ENCODE measurements at places on chromosomes 2 and 18.

GRCh38 chr2:100142393-100142792, at the start of gene AFF3:
Gene AFF3 (minus strand): TSS chr2:100142590. CDS start chr2:100104454, 38,136 bp downstream.
- no peak for DNase-seq

GRCh38 chr2:196176142-196176738, 4.9 kb upstream of the STK17B start:
- no peak for DNase-seq

DNA sequence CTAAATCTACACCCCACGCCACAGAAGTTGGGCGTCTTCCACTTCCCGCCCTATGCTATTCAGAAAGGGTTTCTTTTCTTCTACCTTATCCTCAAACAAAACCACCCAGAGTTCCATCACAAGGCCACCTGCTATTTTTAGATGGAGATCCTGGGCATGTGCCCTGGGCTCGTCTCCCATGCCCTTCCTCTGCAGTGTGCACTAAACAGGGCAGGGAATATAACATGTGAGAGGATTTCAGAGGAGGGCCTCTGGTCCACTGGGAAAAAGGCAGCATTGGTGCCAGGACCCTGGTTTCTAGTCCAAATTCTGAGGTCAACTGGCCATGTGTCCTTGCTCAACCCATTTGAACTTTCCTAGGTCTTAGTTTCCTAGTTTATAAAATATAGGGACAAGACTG, 320.0 kb downstream of the NCKAP5 start:
- DNase-seq = no peak

- DNase-seq = no peak
These were observed 119.9 kb downstream of the COPS8 start for GRCh38 chr2:237205561-237205971.

- DNase-seq = no peak
These were observed 196.1 kb downstream of the ANAPC1 start for GRCh38 chr2:111687911-111688310.

DNA sequence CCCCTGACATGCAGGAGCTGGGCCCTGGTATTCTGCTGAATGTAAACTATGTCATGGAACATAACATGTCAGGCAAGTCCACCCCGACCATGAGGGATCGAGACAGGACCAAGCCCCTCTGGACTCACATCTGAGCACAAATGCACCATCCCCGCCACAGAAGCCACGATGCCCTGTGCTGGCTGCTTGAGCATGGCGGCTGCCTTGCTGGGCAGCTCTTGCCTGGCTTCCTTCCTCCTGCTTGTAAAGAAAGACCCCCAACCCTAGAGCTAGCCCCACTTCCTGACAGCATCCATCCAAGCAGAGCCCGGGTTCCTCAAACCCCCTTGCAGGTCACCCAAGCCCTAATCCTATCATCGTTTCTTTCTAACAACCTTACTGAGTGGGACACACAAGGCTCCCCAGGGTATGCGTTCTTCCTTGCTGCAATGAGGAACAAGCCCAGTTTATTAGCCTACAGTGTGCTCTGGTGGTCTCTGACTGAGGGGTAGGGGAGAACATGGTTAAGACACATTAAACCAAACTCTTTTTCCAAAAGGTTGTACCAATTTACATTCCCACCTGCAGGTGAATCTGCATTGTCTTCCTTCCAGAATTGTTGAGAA, 26.6 kb downstream of the PTPN18 start:
- DNase-seq = no peak

- DNase-seq = no peak
These were observed 197.8 kb upstream of the MEIS1 start for GRCh38 chr2:66236816-66237802.

GRCh38 chr18:68548904-68549870, 165.7 kb downstream of the TMX3 start:
- DNase-seq = no peak

DNA sequence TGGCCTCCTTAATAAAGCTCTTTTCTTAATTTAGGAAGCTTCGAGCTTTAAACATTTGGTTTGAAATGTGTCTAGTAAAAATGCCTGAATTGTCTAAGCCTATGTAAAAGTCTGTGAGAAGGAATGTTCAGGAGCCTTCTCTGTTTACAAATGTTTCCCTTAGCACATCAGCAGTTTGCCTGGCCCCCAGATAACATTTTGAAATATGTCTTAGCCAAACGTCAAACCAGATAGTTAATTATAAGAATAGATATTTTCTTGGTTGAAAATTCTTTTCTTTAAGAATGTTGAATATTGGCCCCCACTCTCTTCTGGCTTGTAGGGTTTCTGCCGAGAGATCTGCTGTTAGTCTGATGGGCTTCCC, 498.6 kb downstream of the CCDC85A start:
- no peak for DNase-seq

DNA sequence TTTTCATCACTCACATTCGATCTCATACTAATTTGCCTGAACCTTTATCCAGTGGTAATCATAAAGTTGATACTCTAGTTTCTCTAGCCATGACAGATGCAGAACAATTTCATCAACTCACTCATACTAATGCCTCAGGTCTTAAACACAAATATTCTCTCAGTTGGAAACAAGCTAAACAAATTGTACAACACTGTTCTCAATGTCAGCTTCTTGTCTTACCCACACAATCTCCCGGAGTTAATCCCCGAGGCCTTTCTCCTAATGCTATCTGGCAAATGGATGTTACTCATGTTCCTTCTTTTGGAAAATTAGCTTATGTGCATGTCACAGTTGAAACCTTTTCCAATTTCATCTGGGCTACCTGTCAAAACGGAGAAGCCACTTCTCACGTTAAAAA, 11.5 kb upstream of the CNOT11 start:
- no peak for DNase-seq

DNA sequence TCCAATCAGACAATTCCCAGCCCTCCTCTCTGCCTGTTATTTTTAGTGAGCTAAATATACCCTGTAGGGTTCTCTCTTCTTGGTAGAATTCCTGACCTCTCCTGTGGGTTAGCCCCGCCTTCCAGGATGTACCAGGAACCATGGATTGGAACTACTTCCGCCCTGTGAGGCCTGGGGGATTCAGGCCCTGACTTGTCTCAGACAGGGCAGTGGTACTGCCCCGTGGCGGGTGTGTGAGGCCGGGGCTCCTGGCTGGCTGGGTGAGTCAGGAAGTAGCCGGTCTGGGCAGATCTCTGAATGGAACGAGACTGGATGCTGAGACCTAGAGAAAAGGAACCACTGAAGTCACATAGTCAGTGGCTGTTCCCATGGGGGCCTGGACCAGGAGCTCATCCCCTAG, 50.5 kb downstream of the DYSF start:
- no peak for DNase-seq

GRCh38 chr2:101330253-101330933, 21.9 kb upstream of the RNF149 start:
- no peak for DNase-seq

GRCh38 chr2:36404318-36404717, 48.7 kb downstream of the CRIM1 start:
- peak; percentile 74 for DNase-seq

- no peak for DNase-seq
These were observed 49.7 kb downstream of the TNS1 start for GRCh38 chr2:217953011-217953481.

- no peak for DNase-seq
These were observed 94.1 kb downstream of the HS1BP3 start for GRCh38 chr2:20556756-20557155.

- no peak for DNase-seq
These were observed 122.7 kb downstream of the CAPN13 start for GRCh38 chr2:30684516-30684915.

- no peak for DNase-seq
These were observed 102.0 kb downstream of the DCDC2C start for GRCh38 chr2:3805201-3805939.

DNA sequence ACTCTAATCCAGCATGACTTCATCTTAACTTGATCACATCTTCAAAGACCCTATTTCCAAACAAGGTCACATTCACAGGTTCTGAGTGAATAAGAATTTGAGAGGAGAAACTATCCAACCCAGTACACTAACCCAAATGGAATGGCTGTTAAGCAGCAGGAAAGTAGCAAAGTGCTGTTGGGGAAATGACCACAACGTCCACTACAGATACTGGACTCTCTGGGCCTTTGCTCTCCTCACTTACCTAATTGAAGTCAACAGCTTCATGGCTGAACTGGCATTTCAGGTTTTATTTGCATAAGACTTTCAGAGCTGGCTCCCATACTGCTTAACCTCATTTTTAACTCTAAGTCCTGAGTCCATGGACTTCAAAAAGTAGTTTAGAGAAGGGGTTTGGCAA, 38.0 kb upstream of the ACVR2A start:
- DNase-seq = no peak

- DNase-seq = no peak
These were observed 55.4 kb downstream of the NGEF start for GRCh38 chr2:232957657-232958090.

DNA sequence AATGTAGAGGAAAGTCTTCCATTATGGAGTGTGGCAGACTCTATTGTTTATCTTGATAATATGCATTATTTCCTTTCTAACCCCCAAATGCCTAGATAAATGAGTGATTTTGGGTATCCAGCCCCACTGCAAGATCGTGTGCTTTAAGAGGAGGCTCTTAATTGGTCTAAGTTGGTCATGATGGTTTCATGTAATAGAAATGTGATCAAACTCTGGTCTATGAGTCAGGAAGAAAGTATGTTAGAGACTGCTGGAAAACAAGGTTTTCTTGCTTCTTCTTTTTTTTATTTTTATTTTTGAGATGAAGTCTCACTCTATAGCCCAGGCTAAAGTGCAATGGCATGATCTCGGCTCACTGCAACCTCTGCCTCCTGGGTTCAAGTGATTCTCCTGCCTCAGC, 344.5 kb upstream of the TNP1 start:
- peak; percentile 15 for DNase-seq

DNA sequence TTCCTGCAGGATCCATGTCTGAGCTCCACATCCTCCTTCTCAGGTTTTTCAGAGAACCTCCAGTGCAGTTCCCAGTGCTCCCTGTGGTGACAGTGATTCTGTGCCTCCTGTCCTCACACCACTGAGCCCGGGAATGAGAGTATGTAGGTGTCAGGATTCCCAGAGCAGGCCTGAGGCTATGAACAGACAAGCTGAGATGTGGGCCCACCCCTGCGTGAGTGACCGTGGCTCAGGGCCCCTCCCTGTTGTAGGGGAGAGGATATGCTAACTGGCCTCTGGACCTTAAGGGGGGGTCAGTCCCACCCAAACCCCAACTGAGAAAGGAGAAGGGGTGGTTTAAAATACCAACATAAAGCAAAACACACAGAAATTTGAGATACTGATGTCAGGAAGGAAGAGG, 104.8 kb upstream of the RAB12 start:
- no peak for DNase-seq

DNA sequence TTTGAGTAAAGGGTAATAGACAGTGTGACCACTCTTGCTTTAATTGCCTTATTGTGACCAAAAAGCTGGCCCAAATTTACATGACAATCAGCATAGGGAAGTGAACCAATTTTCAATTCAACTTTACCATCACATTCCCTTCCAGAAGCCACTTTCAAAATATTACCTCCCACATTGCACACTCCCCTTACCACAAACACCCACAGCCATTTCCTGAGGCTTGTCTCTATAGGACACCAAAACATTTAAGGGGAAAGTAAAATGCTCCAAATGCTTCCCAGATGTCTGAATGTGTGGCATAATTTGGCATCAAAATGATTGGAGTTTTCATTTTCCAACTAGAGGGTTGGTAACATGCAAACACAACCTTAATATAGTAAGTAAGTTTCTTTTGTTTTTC, 616.1 kb downstream of the SLC4A3 start:
- DNase-seq = no peak

DNA sequence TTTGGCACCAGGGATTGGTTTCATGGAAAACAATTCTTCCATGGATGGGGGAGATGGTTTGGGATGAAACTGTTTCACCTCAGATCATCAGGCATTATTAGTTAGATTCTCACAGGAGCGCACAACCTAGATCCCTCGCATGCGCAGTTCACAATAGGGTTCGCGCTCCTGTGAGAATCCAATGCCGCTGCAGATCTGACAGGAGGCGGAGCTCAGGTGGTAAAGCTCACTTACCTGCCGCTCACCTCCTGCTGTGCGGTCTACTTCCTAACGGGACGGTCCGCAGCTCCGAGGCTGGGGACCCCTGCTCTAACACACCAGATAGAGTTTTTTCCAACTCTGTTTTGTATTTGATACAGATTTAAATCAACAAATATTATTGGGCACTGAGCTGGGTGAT, 286.5 kb downstream of the MTX2 start:
- DNase-seq = no peak

DNA sequence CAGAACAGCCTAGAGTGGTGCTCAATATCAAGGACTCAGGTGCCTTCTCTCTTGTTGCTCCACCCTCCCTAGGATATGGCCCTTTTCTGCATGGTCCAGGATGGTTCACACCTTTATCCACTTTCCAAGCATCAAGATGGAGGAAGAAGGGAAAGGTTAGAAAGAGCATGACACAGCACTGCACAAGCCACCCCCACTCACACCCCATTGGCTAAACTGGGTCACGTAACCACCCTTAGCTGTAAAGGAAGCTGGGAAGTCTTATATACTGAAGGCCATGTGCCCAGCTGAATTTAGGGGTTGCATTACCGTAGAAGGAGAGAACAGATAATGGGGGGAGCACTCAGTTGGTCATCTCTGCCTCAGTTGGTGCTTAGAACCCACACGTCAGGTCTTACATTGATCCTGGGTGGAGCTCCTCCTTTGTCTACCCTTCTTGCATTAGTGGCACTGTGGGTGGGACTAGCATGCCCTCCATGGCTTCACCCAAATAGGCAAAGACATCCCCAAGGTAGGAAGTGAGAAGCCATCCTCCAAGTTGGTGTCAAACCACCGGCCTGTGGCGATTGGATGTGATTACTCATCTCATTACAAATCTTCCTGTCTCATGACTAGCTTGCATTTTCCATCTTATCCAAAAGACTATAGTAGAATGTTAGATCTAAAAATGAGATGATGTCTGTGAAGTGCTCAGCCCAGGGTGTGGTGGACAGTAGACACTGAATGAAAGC, 248.5 kb downstream of the HAUS1 start:
- no peak for DNase-seq

- no peak for DNase-seq
These were observed 56.6 kb downstream of the EPG5 start for GRCh38 chr18:45910405-45911023.

- DNase-seq = no peak
These were observed 164.9 kb upstream of the SALL3 start for GRCh38 chr18:78814766-78815165.

- DNase-seq = no peak
These were observed 14.2 kb downstream of the LIMS2 start for GRCh38 chr2:127661072-127661649.

All from epithelial cell of proximal tubule (primary cell).